ENCODE measurements at places on chromosomes 12 and 14. TPM values are rescaled to one million over a fixed set of nuclear protein-coding genes. Genes with fewer than 3 reads are reported as not detected.

GRCh38 chr14:59564366-59564765 lies 12.2 kb downstream of the CCDC175 start:
- H3K4me1 ChIP-seq, result no peaks in the 10 kb centered on the region
- H3K27me3 ChIP-seq, result peaks cover 26% of the 10 kb centered on the region
- H3K27ac ChIP-seq, result no peak overlapping the region
- H3K36me3 ChIP-seq, result no peaks in the 10 kb centered on the region

DNA sequence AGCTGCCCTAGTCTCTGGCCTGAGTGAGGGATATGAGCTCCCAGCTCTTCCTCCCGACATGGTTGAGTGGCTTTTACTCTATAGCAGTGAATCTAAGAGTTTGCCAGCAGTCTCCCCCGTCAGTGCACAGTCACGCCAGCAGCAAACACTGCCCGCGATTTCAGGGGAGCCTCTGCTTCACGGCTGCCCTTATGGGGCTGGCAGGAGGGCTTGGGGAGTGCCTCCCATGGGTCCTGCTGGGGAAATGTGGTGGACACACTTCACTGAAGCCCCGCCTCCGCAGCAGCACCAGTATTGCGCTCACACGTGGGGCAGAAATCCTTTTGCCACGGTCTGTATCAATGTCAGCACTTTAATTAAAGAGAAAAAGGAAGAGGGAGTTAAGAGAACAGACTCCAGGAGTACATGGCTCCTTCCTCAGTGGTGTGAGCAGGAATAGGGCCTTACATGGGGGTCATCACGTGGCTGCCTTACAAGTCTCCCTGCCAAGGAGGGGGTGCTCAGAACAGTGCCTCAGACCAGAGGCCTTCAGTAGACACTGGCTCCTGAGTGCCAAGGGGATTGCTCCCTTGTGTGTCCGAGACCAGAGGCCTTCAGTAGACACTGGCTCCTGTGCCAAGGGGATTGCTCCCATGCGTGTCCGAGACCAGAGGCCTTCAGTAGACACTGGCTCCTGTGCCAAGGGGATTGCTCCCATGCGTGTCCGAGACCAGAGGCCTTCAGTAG lies 55.7 kb downstream of the SFSWAP start:
- no peak overlapping the region for H3K27ac ChIP-seq
- no peak overlapping the region for H3K4me3 ChIP-seq
- no peaks in the 10 kb centered on the region for H3K4me1 ChIP-seq
- H3K36me3 ChIP-seq, result peaks cover 18% of the 10 kb centered on the region

GRCh38 chr12:120364487-120364886 lies 4.5 kb downstream of the MSI1 start:
- H3K4me1 ChIP-seq, result no peaks in the 10 kb centered on the region
- no peak overlapping the region for H3K4me3 ChIP-seq
- no peaks in the 10 kb centered on the region for H3K36me3 ChIP-seq
- DNase-seq, result no peak
- H3K27me3 ChIP-seq, result peaks cover 69% of the 10 kb centered on the region

- H3K4me3 ChIP-seq, result no peak overlapping the region
- H3K4me1 ChIP-seq, result no peaks in the 10 kb centered on the region
- H3K36me3 ChIP-seq, result no peaks in the 10 kb centered on the region
These were observed 34.9 kb upstream of the SIX1 start for GRCh38 chr14:60684203-60684602.

GRCh38 chr12:1934831-1935230 lies 16.4 kb upstream of the CACNA2D4 start:
- no peaks in the 10 kb centered on the region for H3K36me3 ChIP-seq
- H3K27ac ChIP-seq, result no peak overlapping the region
- DNase-seq, result no peak
- H3K4me3 ChIP-seq, result no peak overlapping the region
- H3K27me3 ChIP-seq, result peaks cover 2% of the 10 kb centered on the region

DNA sequence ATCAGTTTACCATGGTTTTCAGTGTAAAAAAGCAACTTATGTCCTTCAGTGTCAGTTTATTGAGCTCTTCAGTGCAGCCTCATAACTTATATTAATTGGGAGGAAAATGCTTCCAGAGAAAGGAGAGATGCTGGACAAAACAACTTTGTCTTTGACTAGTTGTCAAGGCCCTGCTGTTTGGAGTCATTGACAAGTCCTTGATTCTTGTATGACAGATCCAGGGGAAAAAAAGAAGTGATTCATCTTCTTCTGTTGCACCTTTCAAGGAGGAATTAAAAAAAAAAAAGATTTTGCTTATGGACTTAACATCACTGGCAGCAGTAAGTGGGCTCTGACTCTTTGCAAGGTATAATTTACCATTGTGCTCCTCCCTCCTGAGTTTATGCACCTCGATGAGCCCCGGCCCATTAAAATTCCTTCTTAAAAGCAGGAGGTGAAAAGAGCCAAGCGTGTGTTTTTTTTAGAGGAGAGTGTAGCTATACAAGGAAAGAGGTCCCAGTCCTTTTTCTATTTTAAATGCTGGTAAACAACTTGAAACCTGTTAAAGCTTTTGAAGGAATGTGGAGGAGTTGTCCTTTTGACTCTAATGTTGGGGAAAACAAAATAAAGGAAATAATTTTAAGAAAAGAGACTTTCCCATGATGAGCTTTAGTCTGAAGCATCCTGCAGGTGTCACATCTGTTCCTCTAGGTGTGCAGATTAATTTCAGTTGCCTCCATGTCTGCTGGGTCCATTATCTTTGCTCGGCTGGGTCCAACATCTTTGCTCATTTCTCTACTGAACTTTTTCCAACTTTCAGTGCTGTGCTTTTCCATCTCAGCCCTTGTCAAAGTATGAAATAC lies 431.6 kb downstream of the RAD51B start:
- H3K27ac ChIP-seq, result no peak overlapping the region
- no peaks in the 10 kb centered on the region for H3K27me3 ChIP-seq
- peaks cover 17% of the 10 kb centered on the region for H3K4me1 ChIP-seq
- H3K4me3 ChIP-seq, result no peak overlapping the region

- no peak overlapping the region for H3K27ac ChIP-seq
- no peaks in the 10 kb centered on the region for H3K36me3 ChIP-seq
- H3K4me3 ChIP-seq, result no peak overlapping the region
- DNase-seq, result no peak
- H3K27me3 ChIP-seq, result no peaks in the 10 kb centered on the region
These were observed 248.5 kb upstream of the DDHD1 start for GRCh38 chr14:53401646-53402045.

DNA sequence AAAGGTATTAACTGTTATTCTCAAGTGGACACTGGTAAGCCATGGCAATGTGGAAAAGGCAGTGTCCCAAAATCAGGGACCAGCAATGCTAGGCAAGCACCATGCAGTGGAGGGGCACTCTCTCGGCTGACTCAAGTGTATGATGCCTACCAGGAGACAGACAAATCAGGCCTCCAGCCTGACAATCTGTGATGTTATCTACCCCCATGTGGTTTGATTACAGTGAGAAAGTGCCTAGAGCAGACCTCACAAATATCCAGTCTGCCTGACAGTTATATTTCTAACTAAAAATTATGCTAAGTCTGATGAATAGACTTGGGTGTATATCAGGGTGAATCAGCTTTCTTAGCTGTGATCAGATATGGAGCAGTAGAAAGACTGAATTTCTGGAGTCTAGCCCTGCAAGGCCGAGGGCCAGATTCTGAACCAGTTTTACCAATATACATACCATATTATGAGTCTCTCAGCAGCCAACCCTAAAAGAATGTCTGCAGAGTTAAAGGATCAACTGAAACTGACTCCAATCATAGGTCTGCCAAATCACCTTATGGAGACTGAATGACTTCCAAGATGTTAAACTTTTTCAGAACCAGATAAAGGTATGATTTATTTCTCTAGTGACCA lies 3.2 kb downstream of the PLBD1 start:
- peaks cover 22% of the 10 kb centered on the region for H3K27me3 ChIP-seq
- no peak overlapping the region for H3K27ac ChIP-seq
- H3K4me1 ChIP-seq, result peaks cover 10% of the 10 kb centered on the region

DNA sequence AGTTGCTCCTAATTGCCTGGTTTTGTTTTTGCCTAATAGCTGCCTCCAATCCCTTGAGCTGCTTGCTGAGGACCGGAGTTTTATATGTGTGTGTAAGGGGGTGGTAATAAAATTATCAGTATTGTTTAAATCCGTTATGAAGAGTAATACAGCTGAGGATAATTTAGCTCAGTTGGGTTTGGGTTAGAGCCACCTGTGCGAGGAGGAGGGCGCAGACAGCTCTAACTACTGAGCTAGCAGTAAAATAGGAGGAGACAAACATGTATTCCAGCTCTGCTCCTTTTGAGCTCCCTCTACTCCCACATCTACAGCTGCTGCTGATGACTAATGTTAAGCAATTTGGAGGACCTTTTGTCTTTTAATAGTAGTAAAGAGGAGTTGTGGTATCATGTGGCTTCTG lies 61.5 kb downstream of the SPATS2 start:
- H3K36me3 ChIP-seq, result peaks cover 8% of the 10 kb centered on the region
- no peak overlapping the region for H3K27ac ChIP-seq
- H3K4me3 ChIP-seq, result no peak overlapping the region
- no peaks in the 10 kb centered on the region for H3K4me1 ChIP-seq
- DNase-seq, result no peak
- no peaks in the 10 kb centered on the region for H3K27me3 ChIP-seq

DNA sequence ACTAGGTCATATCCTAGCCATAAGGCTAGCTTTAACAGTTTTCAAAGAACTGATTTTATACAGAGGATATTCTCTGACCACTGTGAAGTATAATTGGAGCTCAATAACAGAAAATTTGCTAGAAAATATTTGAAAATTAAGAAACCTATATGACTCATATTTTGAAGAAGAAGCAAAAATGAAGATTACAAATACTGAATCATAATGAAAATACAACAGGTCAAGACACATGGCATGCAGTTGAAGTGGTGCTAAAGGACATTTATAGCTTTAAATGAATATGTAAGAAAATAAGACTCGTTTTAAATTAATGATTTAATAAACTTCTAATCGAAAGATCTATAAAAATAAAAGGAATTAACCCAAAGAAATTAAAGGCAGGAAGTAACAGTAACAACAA lies 1234.6 kb downstream of the SLC16A7 start:
- no peak overlapping the region for H3K27ac ChIP-seq
- H3K4me1 ChIP-seq, result no peaks in the 10 kb centered on the region
- H3K4me3 ChIP-seq, result no peak overlapping the region
- no peaks in the 10 kb centered on the region for H3K27me3 ChIP-seq

GRCh38 chr12:119885549-119885948 lies 8.4 kb upstream of the CIT start:
- no peaks in the 10 kb centered on the region for H3K4me1 ChIP-seq
- peaks cover 43% of the 10 kb centered on the region for H3K27me3 ChIP-seq
- no peak overlapping the region for H3K4me3 ChIP-seq

DNA sequence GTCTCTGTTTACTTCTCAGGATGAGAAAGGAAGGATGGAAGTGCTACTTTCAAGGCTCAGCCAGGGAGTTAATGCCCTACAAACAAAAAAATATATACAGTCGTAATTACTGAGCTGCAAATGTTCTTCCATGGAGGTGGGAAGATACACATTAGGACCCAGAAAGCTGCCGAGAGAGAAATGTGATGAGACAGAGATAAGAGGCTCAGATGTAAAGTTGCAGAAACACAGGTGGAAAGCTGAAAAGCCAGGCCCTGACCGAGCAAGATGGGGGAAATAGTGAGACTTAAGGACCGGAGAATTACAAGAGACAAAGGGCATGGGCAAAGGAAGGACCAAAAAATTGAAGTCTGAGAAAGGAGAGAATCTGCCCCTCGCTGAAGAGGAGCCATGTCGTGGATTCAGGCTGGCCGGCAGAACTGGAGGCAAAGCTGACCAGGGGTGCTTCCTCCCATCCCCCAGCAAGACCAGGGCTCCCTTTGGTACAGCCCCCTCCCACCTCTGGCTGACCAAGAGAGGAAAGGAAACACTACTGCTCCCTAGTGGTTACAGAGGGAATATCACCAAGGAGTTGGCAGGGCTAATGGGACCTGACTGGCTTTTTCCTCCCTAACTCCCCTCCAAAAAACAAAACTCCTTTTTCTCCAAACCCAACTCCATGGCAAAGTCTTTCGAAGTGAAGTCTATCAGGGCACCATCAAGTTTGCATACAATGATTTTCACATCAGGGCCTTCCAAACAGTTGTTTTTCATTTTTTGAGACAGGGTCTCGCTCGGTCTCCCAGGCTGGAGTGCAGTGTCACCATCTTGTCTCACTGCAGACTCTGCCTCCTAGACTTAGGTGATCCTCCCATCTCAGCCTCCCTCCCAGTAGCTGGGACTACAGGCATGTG lies 12.1 kb downstream of the ZFHX2 start:
- no peak for DNase-seq
- H3K4me1 ChIP-seq, result peaks cover 5% of the 10 kb centered on the region
- no peaks in the 10 kb centered on the region for H3K36me3 ChIP-seq
- no peak overlapping the region for H3K4me3 ChIP-seq
- peaks cover 8% of the 10 kb centered on the region for H3K27me3 ChIP-seq

GRCh38 chr14:56903304-56903969 lies 93.2 kb upstream of the OTX2 start:
- H3K4me3 ChIP-seq, result no peak overlapping the region
- no peaks in the 10 kb centered on the region for H3K4me1 ChIP-seq
- peaks cover 7% of the 10 kb centered on the region for H3K27me3 ChIP-seq

DNA sequence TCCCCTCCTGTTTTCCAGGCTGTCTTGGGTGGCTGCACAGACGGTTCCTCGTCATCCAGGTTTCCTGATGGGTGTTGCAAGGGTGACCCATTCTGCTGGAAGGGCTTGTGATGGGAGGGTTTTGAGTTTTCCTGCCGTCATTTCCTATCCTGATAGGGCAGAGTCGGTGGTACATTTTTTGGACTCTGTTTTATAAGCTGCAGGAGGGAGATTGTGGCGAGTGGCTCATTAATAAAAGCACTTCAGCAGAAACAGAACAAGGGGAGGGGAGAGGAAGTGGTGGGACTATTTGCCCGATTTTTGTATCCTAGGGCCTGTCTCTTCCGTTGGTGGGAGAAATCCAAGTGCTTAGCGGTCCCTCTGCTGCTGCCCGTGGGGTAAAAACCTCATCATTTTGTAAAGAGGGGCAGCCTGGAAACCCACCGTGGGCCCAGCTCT lies 40.0 kb downstream of the TSPAN9 start:
- peaks cover 20% of the 10 kb centered on the region for H3K4me1 ChIP-seq
- no peak overlapping the region for H3K27ac ChIP-seq
- H3K4me3 ChIP-seq, result no peak overlapping the region
- no peaks in the 10 kb centered on the region for H3K36me3 ChIP-seq

The AEBP2 gene
- total RNA-seq, result 62.7 TPM

The PTPRB gene
- not detected for total RNA-seq

The POTEM gene
- total RNA-seq, result not detected

The GPR137C gene
- 0.47 TPM for total RNA-seq

The C1RL gene
- total RNA-seq, result 29.8 TPM

The CCDC196 gene
- total RNA-seq, result not detected

The CCDC175 gene
- not detected for total RNA-seq

The YEATS4 gene
- 32.8 TPM for total RNA-seq

The IRAK3 gene
- total RNA-seq, result 0.53 TPM

The INHBC gene
- not detected for total RNA-seq
